Stimulated activated CD8-positive, alpha-beta memory T cell treated with anti-CD3 and anti-CD28 coated beads, Interleukin-4, amount 100 ng/mL, for 1 hour (primary cell): ENCODE measurements at places on chromosomes 16 and 17.

DNA sequence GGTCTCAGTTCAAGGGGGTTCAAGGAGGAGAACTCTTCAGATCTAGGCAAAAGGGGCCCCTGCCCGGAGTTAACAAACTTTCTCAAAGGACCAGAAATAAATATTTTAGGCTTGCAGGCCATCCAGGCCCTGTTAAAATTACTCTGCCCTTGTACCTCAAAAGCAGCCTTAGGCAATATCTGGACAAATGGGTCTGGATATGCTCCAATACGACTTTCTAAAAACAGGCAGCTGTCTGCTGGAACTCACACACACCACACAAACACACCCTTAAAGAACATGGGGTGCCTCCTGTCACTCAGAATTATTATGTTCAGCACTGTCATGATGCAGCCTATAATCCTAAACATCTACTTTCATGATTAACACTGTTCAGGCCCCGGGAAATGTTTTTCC is 75.5 kb downstream of the TMEM132E start:
- no peak for DNase-seq

DNA sequence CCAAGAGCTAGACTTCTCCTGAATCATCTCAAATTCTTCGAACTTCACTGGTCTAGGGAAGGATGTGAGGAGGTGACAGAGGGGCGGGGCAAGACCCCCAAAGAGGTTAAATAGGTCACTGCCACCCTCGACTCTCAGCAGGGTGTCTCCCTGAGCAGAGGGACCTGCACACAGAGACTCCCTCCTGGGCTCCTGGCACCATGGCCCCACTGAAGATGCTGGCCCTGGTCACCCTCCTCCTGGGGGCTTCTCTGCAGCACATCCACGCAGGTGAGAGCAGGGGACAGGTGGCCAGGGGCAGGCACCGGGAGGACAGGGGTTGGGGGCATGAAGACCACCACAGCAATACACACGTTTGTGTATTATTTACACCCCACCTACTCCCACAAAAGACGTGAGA is 9.2 kb downstream of the CCL17 start:
- no peak for DNase-seq

DNA sequence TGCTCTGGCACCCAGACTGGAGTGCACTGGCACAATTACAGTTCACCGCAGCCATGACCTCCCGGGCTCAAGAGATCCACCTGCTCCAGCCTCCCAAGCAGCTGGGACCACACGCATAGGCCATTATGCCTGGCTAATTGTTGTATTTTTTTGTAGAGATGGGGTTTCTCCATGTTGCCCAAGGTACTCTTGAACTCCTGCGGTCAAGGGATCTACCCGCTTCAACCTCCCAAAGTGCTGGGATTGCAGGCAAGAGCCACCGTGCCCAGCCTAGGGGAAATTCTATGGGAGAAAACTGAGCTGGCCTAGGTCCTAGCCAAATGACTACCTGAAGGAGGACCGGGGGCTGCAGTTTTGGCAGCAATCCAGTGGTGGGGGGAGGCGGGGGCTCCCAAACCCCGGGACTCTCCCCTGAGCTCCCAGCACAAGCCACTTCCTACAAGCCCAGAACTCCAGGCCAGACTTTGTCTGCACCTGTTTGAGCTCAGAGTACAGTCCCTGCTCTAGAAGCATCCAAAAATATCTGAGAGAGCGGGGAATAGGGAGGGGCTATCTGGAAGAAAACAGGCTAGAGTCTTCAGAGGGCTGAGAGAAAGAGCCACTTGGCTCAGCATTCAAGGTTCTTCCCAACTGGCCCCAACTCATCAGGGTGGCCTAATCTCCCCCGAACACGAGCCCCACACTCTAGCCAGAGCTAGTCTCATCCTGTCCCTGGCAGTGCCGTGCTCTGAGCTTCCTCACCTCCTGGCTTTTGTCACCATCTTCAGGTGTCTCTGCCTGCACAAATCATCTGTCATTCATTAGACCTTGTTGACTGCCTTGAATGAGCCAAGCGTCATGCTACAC is 9.1 kb downstream of the SRL start:
- DNase-seq: no peak

GRCh38 chr17:15361151-15361550 is 19.8 kb upstream of the TEKT3 start:
- DNase-seq: no peak

DNA sequence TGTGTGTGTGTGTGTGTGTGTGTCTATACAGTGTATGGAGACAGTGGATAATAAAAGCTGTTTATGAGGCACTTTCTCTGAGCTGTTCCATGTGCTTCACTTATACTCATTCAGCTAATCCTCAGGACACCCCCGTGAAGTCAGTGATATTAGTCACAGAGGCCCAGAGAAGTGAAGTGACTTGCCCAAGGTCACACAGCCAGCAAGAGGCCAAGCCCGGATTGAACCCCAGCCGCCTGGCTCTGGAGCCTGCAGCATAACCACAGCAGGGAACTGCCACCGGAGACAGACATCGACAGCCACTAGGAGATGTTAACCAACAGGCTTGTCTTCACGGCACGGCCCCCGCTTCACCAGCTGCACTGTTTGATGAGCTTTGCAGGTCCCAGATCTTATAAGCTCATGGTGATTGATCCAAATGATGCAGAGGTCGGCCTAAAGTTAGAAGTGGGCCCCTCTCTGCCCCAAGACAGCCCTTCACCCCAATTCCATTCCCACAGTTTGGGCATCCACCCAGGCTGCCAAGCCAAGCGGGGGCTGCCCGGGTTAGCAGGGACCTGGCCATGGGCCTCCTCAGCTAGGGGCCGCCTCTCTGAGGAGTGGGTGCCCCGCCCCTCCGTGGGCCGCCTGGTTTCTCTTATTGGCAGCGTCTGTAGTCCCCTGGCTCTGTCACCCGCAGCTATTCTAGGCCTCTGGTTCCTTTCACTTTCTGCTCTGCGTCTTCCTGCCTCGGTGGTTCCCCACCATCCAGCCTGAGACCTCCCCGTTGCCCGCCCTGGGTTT is 30.9 kb downstream of the SOCS1 start:
- peak; percentile 28 for DNase-seq

DNA sequence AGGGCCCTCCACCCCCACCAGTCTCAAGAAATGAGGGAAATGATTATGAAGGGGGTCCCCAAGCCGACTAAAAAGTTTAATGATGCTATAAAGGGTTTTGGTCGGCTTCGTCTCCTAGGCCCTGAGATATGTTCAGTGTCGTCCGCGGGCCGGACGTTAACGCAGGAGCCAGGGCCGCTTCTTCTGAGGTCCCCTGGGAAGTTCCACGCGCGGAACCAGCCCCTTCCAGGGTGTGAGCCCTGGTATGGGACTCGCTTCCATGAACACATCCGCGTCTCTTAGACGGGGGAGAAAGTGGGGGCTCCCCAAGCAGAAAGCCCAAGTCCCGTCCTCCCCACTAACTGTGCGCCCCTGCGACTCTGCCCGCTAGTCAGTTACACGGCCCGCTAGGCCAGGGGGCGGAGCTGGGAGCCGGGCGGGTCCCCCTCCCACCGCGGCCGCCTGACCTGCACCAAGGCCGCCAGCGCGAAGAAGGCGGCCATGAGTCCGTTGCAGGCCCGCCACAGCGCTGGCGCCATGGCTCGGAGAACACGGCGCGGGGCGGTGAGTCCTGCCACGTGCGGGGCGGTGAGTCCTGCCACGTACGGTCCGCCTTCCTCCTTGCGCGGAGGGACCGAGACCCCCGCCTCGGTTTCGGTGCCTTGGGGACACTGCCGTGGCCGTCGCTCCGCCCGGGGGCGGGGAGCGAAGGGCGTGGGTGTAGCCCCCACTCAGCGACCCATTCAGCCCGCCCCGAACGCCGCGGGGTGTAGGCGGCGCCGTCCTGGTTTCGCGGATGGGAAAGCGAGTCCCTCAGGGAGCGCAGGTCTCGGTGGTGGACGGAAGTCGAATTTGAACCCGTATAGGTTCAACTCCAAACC is at the start of gene TMEM220:
Gene TMEM220, minus strand, starts transcription at position 690 of the 860 bp plus-strand sequence. Its CDS starts 172 bp downstream, at position 518.
- peak; percentile 1 for DNase-seq

DNA sequence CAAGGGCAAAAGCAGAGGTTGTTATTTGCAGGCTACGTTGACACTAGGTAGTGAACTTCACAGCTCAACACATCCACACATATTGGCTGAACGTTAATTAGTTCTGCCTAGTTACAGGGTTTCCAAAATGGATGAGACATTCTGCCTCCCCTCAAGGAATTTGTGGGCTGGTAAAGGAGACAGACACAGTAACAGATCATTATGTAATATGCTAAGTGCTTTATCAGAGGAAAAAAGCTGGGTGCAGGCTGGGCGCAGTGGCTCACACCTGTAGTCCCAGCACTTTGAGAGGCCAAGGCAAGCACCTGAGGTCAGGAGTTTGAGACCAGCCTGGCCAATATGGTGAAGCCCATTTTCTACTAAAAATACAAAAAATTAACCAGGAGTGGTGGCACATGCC is 26.2 kb downstream of the BMERB1 start:
- DNase-seq: no peak

DNA sequence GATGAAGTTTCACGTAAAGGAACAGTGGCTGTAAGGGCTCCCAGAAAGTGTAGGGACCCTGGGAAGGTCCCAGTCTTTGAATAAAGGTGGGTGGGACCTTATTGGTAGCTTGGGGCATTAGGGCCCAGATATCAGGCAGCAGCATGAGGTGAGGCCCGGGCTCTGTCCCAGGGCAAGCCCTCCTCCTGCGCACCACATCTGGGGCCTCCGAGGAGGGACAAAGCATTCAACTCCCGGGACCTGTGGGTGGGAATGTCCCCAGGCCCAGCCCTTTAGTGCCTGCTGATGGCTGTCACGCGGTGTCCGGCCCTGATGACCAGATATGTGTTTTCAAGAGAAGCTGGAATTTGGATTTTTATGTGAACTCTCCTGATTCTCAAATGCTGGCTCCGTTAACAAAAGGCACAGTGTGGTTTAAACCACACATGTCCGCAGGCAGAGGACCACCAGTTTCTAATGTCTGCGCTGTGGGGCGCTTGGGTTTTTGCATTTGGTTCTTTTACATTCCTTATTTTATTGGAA is 30.4 kb downstream of the RAI1 start:
- no peak for DNase-seq

DNA sequence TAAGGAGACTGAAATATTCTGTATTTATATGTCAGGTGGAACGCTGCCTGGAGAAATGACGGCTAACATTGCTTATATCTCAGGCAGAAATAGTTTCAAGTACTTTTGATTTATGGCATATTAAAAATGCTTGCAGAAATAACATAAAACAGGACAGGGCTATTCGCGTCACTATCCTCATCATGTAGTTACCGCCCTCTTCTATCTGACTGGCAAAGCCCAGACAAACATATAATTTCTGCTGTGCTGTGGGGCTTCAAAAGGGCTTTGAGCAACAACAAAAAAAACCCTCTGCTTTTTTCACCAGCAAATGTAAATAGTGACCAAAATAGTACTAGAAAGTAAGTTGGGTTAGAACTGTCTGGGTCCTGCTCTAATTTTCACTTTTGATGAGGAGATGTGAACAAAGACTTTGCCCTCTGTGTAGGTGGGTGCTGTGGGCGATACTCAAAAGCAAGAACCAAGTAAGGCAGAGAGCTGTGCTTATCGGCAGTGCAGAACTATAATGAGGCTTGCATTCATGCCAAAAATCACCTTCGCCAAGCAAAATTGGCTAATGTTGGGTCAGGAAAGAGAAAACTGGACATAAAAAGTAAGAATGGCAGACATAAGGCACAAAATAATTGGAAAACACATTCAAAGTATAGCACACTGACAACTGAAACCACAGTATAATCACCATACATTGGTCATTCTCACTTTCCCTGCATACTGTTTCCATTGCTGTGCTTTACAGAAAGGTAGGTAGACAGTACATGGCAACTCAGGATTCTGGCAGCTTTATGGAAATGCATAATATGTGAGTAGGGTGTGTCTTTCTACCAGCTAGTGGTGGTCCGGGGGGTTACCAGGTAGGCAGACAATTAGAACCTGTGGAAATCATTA is 151.2 kb upstream of the AXIN2 start:
- DNase-seq: no peak

DNA sequence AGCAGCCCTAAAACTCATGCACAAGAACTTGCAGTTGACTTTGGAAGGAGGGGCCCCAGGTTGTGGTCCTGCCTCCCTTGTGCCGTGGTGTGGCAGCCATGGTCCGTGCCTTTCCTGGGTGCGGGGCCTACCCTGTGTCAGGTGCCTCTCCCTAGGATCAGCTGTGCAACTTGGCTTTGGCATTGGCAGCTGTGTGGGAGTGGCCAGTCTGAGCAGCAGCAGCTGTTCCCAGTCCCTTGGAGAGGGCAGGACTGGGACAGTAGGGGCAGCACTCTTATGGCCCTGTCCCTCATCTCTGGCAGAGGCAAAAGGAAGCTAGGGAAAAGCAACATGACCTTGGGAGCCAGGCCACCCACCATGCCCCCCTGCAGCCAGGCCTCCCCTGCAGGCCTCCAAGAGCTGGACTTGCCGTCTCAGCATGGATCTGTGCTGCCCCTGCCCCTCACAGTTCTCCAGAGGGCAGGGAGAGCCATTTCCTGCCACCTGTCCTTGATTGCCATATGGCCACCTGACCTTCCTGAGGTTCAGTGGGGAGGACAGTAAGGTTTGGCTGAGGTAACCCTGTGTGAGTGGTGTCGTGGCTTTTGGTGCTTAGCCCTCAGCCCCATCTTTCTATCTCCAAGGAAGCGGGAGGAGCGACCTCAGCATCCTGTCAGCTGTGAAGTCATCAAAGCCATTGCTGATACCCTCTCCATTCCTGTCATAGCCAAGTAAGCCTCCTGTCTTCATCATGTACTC is 15.5 kb upstream of the NFATC3 start:
- no peak for DNase-seq

DNA sequence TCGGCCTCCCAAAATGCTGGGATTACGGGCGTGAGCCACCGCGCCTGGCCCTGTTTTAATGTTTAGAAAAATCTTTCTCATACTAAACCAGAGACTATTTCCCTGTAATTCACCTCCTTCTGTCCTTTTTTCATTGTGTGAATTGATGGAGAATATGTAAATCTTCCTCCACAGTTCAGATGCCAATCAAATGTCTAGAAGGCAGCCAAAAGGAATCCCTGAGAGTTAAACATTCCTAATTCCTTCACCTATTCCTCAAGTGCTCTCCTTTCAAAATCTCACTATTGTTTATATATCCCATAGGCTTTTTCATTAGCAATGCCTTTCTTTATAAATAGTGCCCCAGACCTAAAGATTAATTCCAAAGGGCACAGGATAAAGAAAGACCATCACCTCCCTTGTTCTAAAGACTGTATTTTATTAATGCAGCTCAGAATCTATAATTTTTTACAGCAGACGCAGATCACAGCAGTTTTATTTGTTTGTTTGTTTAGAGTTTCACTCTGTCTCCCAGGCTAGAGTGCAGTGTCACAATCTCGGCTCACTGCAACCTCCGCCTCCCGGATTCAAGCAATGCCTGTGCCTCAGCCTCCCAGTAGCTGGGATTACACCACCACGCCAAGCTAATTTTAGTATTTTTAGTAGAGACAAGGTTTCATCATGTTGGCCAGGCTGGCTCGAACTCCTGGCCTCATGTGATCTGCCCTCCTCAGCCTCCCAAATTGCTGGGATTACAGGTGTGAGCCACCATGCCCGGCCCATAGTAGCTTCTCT is 30.5 kb downstream of the COPZ2 start:
- DNase-seq: no peak

DNA sequence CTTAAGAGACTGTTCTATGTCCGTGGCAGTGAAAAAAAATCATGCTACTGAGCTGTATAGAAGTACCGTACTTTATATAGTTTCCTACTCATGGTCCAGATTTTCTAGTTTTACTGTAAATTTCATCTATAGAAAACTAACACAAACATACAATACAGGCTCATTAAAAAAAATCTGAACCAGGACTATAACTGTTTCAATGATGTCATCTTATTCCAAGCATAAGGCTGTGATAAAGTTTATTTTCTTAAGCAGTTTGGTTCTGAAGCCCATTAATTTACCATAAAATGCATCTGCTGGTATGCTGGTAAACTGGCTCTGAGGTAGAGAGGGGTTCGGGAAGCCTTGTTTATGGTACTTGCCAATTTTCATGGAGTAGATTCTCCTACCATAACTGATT is 16.7 kb upstream of the NETO2 start:
- DNase-seq: no peak
